ENCODE measurements at places on chromosomes 16 and 17.

- DNase-seq: no peak
Observed at GRCh38 chr16:88170528-88170991, 212.2 kb upstream of the ZNF469 start.

DNA sequence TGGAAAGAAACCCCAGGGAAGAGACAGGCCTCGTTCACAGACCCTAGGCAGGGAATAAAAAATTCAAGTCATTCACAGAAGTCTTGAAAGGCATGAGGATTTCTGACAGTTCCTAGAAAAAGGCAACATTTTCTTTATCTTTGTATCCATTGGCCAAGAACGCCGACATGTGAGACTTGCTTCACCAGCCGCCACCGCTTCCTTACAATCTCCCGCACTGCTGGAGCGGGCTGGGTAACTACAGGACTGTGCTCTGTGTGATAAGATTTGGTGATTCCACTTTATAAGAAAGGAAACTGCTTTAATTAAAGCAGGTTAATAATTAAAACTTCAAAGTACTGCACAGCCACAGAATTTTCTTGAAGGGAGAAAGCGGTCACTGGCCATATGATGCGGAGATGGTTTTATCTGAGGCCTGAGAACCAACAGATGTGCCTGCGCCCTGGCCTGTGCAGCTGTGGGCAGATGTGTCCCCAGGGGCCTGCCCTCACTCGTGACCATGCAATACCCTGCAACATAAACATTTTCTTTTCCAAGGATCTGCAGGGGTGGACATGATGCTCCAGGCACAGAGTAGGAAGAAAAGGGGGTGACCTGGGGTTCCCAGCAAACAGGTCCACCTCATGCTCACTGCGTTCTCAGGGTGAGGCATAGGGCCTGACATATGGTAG is 13.0 kb upstream of the LGALS3BP start:
- no peak for DNase-seq

- DNase-seq: peak; percentile 52
Observed at GRCh38 chr17:49880291-49881053, 32.6 kb upstream of the TAC4 start.

DNA sequence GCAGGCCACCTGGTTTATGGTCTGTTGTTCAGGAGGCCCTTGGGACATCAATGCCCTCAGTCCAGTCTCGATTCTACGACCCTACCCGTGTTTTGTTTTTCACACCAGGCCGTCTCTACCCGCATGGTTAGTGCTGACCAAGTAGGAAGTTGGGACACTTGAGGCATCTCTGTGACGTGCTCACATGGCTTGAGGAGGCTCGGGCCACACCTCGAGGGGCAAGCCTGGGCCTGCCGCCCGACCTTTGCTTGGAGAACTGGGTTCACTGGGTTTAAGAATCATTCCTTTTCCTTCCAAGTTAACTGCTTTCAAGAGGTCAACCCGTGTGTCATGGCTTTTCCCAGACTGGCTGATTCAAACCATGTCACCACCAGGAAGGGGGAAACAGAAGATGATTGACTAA is 86.8 kb downstream of the CMIP start:
- DNase-seq: no peak

DNA sequence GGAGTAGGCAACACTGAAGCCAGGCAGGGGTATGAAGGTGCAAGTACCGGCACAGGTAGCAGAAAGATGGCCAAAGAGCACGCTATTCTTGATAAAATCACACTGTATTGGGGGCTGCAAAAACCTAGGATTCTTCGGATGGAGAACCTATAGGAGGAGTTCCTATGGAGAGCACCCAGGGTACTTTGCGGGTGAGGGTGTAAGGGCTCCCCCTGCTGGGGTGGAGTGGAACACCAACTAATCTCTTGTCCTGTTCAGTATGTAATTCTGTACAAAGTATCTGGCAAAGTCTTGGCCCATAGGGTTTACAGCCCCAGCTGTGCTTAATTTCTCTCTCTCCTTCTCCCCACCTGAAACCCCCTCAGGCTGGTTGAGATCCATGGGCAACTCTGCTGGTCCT is 393.1 kb upstream of the ASIC2 start:
- no peak for DNase-seq

DNA sequence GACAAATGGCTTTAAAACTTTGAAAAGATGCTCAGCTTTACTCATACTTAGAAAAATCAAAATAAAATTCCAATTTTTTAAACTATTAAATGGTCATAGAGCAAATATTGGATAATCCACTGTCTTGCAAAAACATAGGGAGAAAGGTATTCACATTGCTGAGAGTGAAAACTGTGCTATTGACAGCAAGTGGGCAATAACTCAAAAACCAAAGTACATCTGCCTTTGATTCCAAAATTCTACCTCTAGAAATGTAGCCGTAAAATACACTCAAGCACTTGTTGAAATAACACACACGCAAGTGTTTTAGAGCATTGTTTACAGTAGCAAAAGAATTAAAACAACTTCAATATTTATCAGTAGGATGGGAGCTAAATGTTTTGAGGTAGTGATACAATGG is 210.6 kb upstream of the HS3ST3A1 start:
- no peak for DNase-seq

- no peak for DNase-seq
Observed at GRCh38 chr17:80365983-80366382, 49.0 kb upstream of the ENDOV start.

GRCh38 chr17:44071772-44072171 is 1.2 kb downstream of the G6PC3 start:
- peak; percentile 15 for DNase-seq

GRCh38 chr17:9115214-9116191 is 94.2 kb downstream of the NTN1 start:
- DNase-seq: peak; percentile 59

GRCh38 chr17:34436607-34437006 is 73.6 kb upstream of the CCL1 start:
- DNase-seq: no peak

- DNase-seq: peak; percentile 78
Observed at GRCh38 chr16:27369806-27370205, 32.2 kb upstream of the IL21R start.

GRCh38 chr17:42266918-42267766 is 9.0 kb downstream of the STAT5B start:
- peak; percentile 87 for DNase-seq

DNA sequence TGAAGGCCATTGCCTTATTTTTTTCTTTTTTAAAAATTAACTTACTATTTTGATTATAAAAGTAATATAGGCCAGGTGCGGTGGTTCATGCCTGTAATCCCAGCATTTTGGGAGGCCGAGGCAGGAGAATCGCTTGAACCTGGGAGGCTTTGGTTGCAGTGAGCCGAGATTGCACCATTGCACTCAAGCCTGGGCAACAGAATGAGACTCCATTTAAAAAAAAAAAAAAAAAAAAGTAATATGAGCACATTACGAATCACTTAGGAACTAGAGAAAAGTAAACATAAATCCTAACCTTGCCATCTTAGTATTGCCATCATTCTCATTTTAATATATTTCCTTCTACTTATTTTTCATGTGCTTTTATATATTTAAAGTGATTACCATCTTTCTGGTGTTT is 12.9 kb upstream of the TACO1 start:
- DNase-seq: no peak

DNA sequence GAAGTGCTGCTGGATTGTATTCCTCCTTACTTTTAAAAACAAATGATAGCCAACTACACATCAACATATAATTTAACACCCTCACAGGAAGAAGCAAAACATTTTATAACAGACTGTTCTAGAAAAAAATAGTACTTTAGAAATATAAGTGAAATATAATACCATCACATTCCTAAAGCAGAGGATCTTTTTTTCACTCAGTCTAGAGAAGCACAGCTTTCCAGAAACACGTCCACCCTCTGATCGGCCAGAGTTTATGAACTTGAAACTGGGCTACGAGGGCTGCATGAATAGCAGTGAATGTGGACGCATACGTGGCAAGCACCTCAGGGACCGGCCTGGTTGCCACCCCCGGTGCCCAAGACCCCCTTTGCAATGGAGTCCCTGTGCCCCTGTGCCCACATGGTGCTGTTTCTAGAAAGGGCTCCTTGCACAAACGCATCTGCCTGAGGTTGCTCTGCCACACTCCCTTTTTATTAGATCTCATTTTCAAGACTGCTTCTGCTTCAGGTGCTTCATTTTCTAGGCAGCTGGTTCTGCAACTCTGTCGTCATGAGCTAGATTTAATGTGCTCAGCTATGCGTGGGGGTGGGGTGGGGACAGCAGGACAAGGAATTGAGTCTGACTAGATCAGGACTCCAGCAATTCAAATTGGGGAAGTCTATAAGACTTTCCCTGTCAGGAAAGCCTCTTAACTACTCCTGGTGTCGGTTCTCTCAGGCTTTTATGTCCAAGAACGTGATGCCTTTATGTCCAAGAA is 29.1 kb upstream of the ERN1 start:
- no peak for DNase-seq

- no peak for DNase-seq
Observed at GRCh38 chr16:76984196-76984595, 206.8 kb upstream of the MON1B start.

DNA sequence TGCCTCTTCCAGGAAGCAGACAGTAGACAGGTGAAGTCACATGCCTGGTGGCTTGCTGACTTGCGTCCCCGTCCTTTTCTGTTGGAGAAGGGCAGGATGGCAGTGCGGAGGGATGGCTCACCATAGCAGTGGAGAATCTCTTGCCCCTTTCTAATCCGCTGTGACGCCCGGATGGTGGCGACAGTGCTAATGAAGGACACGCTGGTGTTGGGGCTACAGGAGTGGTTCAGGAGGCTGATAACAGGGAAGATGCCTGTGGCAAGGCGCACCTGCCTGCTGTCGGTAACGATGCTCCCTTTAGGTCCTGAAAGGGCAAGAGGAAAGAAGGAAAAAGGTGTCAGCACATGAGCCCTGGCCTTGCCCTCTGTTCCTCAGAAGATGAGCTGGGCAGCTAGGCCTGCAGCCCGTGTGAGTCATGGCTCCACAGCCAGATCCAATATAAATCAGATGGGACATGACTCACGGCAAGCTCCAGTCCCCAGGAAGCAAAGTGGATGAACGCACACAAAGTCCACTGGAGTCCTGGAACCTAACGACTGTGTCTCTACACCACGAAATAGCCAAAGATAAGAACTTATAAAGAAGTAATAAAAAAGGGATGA is 25.5 kb downstream of the SERPINF1 start:
- peak; percentile 93 for DNase-seq

GRCh38 chr16:29757950-29758466 is 12.2 kb upstream of the C16orf54 start:
- peak; percentile 90 for DNase-seq

GRCh38 chr16:51262428-51262827 is 111.4 kb upstream of the SALL1 start:
- no peak for DNase-seq

DNA sequence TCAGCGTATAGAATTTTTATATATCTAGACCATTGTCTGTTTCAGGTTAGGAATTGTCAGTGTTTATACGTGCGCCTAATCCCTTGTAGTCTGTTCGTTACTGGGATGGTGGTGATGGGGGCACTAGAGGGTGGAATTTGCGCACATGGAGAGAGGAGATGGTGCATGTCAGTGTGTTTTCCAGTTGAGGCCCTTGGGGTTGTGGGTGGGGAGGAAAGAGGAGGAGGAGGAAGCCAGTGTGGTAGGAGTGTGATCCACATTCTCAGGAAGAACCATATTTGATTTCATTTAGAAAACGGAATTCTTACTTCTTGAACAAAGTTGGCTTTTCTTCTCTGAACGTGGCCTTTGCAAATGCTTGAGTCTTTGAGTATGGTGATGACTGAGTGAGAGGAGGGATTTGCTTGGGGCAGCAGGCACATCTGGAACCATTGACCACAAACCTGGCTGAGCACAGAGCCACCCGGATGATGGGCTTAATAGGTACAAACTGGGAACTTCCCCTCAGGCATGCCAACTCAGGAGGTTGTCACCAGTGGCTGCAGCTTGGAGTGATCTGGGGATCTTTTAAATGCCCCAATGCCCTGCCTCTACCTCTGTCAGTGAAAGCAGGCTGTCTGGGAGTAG is 98.9 kb downstream of the PRKCB start:
- DNase-seq: no peak

GRCh38 chr17:18960803-18961511 is 9.0 kb downstream of the SLC5A10 start:
- peak; percentile 60 for DNase-seq

- peak; percentile 91 for DNase-seq
Observed at GRCh38 chr17:50173335-50173941, 7.6 kb downstream of the SGCA start.

DNA sequence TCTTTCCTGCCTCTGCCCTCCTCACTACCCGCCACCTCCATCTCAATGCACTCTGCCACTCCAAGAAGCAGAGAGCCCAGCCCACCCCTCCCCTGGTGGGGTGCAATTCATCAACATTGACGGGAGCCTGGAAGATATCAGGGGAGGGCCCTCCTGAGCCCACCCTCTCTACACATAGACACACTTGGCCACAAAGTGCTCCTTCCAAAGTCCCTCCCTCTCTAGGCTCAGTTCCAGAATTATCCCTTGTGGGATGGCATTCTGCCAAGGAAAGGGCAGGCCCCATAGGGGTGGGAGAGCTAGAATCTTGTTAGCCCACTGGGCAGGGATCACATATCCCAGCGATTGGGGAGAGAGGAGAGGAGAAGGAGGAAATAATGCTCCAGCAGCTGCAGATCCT is 66.2 kb downstream of the TMEM132E start:
- DNase-seq: no peak

GRCh38 chr17:2366747-2367494 is 29.6 kb downstream of the SGSM2 start:
- DNase-seq: no peak

DNA sequence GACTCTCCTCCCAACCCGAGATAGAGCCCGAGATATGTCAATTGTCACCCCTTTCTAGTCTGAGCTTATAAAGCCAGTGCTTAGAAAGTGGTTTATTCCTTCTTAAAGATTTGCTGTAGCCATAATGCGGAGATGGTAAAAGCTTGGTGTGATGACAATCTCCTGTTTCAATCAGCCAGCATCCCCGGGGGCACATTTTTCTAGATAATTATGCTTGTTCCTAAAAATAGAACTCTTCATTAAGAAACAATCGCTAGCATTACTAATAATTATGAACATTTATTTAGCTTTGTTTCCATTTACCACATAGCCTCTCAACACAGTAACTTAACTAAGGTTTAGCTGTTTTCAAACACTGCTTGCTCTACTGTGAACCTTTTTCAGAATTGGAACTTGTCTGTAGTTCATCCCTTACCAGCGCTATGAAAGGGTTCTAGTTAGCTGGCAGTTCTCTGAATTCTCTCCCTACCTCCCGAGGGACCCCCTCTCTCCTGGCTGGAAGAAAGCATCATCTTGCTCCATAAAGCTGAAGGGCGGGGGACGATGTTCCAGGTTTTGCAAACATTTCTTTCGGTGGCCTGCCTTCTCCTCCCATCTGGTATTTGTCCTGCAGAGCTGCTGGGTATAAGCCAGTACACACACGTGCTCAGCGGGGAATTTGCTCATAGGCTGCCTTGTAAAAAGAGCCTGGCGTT is 922 bp upstream of the MRPL58 start:
- peak; percentile 59 for DNase-seq

- peak; percentile 54 for DNase-seq
Observed at GRCh38 chr17:27554152-27554551, 76.8 kb upstream of the LGALS9 start.

- peak; percentile 73 for DNase-seq
Observed at GRCh38 chr17:40452216-40452787, 9.1 kb downstream of the IGFBP4 start.

Measured in fibroblast of lung (primary cell).